ENCODE measurements at places on chromosomes 16 and 17. TPM values are rescaled to one million over a fixed set of nuclear protein-coding genes. Genes with fewer than 3 reads are reported as not detected.

Gene ELMO3
- total RNA-seq = 3.4 TPM

Gene DDX28
- total RNA-seq = 5.3 TPM

Gene IRX6
- total RNA-seq = 0.16 TPM

Gene CLDN7
- 9.9 TPM for total RNA-seq

Gene ZFHX3
- 96.9 TPM for total RNA-seq

Gene RGS9
- 7.1 TPM for total RNA-seq

Gene CD300C
- 2.2 TPM for total RNA-seq

Gene OR1F1
- total RNA-seq = not detected

Gene CCL4L2
- 1.4 TPM for total RNA-seq

GRCh38 chr17:82105882-82106687, 8.0 kb upstream of the FASN start:
- peak; percentile 69 for DNase-seq
- peak overlapping the region; percentile 58 for H3K27ac ChIP-seq
- no peaks in the 10 kb centered on the region for H3K27me3 ChIP-seq
- H3K4me1 ChIP-seq = no peaks in the 10 kb centered on the region

DNA sequence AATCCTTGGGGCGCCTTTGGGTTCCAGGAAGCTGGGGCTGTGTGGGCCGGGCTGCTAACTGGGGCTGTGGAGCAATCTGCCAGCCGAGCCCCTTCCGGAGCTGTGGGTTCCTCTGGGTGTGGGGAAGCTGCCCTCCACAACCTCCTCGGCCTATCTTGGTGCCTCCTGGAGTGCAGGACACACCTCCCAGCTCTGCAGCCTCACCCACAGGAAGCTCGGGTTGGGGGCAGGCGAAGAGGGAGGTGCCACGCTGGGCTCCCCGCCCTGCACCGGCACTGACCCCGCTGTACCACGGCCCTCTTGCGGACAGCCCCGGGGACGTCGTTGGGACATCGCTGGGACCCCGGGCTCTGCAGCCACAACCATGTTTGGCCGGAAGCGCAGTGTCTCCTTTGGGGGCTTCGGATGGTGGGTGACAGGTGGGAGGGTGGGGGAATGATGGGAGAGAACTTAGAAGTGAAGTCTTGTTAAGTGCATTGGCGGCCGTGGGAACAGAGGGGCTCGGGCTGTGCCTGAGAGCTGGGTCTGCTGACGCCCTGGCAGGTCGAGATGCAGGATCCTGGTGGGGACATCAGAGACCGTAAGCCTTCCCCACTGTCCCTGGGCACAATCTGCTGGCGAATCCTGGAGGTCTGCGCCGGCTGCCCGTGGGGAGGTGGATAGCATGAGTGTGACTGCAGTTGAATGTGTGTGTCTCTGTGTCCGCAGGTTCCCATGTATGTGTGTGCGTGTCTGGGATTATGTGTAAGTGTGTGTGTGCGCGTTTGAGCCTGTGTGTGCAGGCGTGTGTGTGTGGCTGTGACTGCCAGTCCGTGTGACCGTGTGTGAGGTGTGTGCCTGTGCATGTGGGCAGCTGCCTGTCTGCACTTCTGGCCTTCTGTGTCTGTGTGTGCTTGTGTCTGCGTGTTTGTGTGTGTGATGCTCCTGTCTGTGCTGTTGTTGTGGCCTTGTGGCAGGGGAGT, at the start of gene RAP1GAP2:
TSS of gene RAP1GAP2 (plus strand) at position 275 of the 962 bp plus-strand sequence. CDS start at position 365, 90 bp downstream.
- no peaks in the 10 kb centered on the region for H3K4me1 ChIP-seq
- peak; percentile 85 for DNase-seq
- H3K27ac ChIP-seq = no peak within 1 kb of the TSS
- no peak within 1 kb of the TSS for H3K4me3 ChIP-seq
- H3K36me3 ChIP-seq = no peaks in the 10 kb centered on the region
- no peaks in the 10 kb centered on the region for H3K27me3 ChIP-seq

- DNase-seq = no peak
- no peaks in the 10 kb centered on the region for H3K4me1 ChIP-seq
- H3K4me3 ChIP-seq = no peak overlapping the region
- no peak overlapping the region for H3K27ac ChIP-seq
These were observed 134.8 kb upstream of the TP53TG3C start for GRCh38 chr16:33059206-33059605.

DNA sequence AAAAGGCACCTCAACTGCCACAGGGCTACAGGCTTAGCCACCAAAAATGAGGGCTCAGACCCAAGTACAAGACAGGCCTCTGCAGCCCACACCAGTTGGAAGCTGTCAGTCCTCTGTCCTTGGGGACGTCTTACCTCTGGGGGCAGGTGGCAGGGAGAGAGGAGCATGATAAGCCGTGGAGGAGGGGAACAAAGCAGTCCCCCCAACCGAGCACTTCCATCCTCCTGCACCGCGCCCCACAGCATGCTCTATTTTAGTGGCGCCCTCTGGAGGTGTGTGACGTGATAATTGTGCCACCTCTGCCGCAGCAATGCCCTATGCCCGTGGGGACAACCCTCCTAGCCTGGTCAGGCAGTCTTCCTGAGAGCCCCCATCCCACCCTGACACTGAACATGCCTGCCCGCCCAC, 13.6 kb downstream of the G6PC3 start:
- H3K4me3 ChIP-seq = no peak overlapping the region
- H3K36me3 ChIP-seq = no peaks in the 10 kb centered on the region
- no peak overlapping the region for H3K27ac ChIP-seq
- H3K4me1 ChIP-seq = no peaks in the 10 kb centered on the region
- H3K27me3 ChIP-seq = no peaks in the 10 kb centered on the region

- no peaks in the 10 kb centered on the region for H3K4me1 ChIP-seq
- DNase-seq = no peak
- H3K4me3 ChIP-seq = no peak overlapping the region
These were observed 145.2 kb downstream of the SDK2 start for GRCh38 chr17:73498886-73499554.

DNA sequence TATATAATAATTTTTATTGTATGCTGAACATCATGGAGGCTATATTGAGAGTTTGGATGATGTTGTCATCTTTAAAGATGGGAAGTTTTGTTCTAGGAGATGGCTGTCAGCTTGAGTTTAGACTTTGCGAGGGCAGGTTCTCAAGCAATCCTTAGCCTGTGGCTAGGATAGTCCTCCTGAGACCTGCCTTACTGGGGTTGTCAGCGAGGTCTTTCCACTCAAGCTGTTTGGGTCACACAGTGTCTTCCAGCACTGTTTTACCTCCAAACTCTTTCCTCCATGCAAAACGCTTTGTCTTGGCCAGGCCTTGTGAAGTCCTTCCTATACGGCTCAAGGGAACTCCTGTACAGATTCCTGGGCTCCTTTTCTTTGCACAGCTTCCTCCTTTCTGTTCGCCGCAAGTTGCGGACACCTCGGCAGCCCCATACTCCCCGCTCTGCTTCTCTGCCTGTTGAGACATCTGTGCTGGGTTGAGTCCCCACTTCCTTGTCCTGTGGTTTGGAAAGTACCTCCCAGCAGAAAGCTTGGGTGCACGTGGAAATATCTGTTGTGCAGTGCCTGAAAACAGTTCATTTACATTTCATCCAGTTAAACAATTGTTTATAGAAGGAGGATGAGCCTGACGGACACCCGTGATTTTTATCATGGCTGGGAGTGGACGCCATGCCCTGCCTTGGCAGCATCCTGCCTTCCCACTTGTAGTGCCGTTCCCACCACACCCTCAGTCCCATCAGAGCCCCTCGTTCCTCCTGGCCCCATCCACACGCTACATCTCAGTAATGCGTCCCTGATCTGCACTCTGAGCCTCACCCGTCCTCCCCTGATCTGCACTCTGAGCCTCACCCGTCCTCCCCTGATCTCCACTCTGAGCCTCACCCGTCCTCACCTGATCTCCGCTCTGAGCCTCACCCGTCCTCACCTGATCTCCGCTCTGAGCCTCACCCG, 55.0 kb upstream of the CBFA2T3 start:
- no peaks in the 10 kb centered on the region for H3K36me3 ChIP-seq
- peak; percentile 79 for DNase-seq
- H3K4me1 ChIP-seq = no peaks in the 10 kb centered on the region
- no peaks in the 10 kb centered on the region for H3K27me3 ChIP-seq
- H3K4me3 ChIP-seq = no peak overlapping the region

- H3K4me3 ChIP-seq = peak overlapping the region; percentile 32
- no peaks in the 10 kb centered on the region for H3K4me1 ChIP-seq
- DNase-seq = peak; percentile 69
- no peaks in the 10 kb centered on the region for H3K27me3 ChIP-seq
- H3K27ac ChIP-seq = no peak overlapping the region
These were observed 725 bp downstream of the ABCA3 start for GRCh38 chr16:2339521-2340484.

GRCh38 chr16:68356919-68357286, 46.1 kb downstream of the PRMT7 start:
- no peaks in the 10 kb centered on the region for H3K36me3 ChIP-seq
- H3K4me3 ChIP-seq = no peak overlapping the region
- no peaks in the 10 kb centered on the region for H3K27me3 ChIP-seq
- H3K27ac ChIP-seq = no peak overlapping the region
- H3K4me1 ChIP-seq = no peaks in the 10 kb centered on the region

- H3K4me3 ChIP-seq = no peak overlapping the region
- H3K27ac ChIP-seq = no peak overlapping the region
- no peaks in the 10 kb centered on the region for H3K4me1 ChIP-seq
- peaks cover 2% of the 10 kb centered on the region for H3K36me3 ChIP-seq
- H3K27me3 ChIP-seq = no peaks in the 10 kb centered on the region
These were observed 10.9 kb downstream of the DYNC1LI2 start for GRCh38 chr16:66740533-66740932.

GRCh38 chr16:13911871-13912270, 8.1 kb upstream of the ERCC4 start:
- no peaks in the 10 kb centered on the region for H3K36me3 ChIP-seq
- H3K27ac ChIP-seq = no peak overlapping the region
- peaks cover 1% of the 10 kb centered on the region for H3K4me1 ChIP-seq
- H3K4me3 ChIP-seq = no peak overlapping the region
- no peaks in the 10 kb centered on the region for H3K27me3 ChIP-seq

GRCh38 chr17:75764417-75764710, 628 bp downstream of the GALK1 start:
- H3K4me1 ChIP-seq = no peaks in the 10 kb centered on the region
- no peaks in the 10 kb centered on the region for H3K27me3 ChIP-seq
- H3K36me3 ChIP-seq = no peaks in the 10 kb centered on the region
- H3K4me3 ChIP-seq = peak overlapping the region; percentile 50
- H3K27ac ChIP-seq = peak overlapping the region; percentile 73
- no peak for DNase-seq

GRCh38 chr17:41660221-41660711, 28.4 kb upstream of the EIF1 start:
- no peaks in the 10 kb centered on the region for H3K27me3 ChIP-seq
- H3K4me3 ChIP-seq = no peak overlapping the region
- no peak for DNase-seq
- no peak overlapping the region for H3K27ac ChIP-seq
- H3K4me1 ChIP-seq = no peaks in the 10 kb centered on the region

GRCh38 chr17:19642373-19642893, 6.1 kb upstream of the ALDH3A2 start:
- no peaks in the 10 kb centered on the region for H3K36me3 ChIP-seq
- H3K4me3 ChIP-seq = no peak overlapping the region
- no peak for DNase-seq
- H3K27ac ChIP-seq = no peak overlapping the region

DNA sequence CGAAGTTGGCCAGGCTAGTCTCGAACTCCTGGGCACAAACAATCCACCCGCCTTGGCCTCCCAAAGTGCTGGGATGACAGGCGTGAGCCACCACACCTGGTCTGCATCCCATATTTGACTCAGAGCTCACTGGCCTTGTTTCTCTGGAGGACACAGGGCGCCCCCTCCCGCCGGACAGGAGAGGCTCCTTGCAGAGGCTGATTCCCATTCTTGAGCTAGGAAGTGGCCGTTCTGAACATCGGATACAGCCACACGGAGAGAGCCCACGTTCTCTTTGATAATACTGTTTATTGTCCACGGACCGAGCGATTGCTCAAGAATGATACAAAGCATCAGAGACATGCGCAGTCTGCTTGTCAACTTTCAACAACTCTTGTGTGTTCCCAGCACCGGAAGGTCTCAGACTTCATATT, 12.1 kb upstream of the USP36 start:
- no peak for DNase-seq
- no peak overlapping the region for H3K4me3 ChIP-seq
- H3K4me1 ChIP-seq = no peaks in the 10 kb centered on the region
- no peaks in the 10 kb centered on the region for H3K27me3 ChIP-seq
- H3K36me3 ChIP-seq = no peaks in the 10 kb centered on the region

GRCh38 chr17:1764284-1764683, 2.4 kb downstream of the SERPINF1 start:
- no peaks in the 10 kb centered on the region for H3K4me1 ChIP-seq
- no peak overlapping the region for H3K27ac ChIP-seq
- H3K4me3 ChIP-seq = no peak overlapping the region
- no peaks in the 10 kb centered on the region for H3K27me3 ChIP-seq

DNA sequence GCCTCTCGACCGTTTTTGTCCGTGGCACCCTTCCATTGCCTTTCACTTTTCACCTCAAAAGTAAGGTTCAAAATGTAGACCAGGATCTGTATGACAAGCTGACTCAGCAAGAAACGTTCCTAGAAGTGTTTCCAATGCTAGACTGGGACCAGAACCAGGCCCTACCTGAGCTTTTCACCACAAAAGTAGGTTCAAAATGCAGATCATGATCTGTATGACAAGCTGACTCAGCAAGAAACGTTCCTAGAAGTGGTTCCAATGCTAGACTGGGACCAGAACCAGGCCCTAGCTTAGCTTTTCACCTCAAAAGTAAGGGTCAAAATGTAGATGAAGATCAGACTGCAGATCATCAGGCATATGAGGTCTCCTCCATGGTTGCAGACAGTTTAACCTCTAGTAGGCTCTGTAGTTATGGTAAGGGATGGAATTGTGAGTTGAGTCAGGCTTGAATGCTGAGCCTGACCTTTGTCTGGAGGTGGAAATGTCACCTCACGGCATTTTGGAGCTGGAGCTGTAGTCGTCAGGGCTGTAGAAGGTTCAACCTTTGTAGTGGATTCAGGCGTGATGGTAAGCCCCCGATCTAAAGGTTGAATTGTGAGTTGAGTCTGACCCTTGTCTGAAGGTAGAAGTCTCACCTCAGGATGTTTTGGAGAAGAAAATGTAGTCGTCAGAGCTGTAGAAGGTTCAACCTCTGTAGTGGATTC, 50.2 kb upstream of the TMEM97 start:
- H3K27ac ChIP-seq = no peak overlapping the region
- DNase-seq = no peak
- H3K27me3 ChIP-seq = no peaks in the 10 kb centered on the region
- H3K4me3 ChIP-seq = no peak overlapping the region
- H3K4me1 ChIP-seq = no peaks in the 10 kb centered on the region

- no peaks in the 10 kb centered on the region for H3K27me3 ChIP-seq
- no peak overlapping the region for H3K27ac ChIP-seq
- DNase-seq = peak; percentile 46
- H3K4me3 ChIP-seq = no peak overlapping the region
- H3K4me1 ChIP-seq = peaks cover 2% of the 10 kb centered on the region
These were observed 115.3 kb downstream of the SNX29 start for GRCh38 chr16:12091569-12092543.

- H3K4me1 ChIP-seq = no peaks in the 10 kb centered on the region
- H3K27ac ChIP-seq = no peak overlapping the region
- H3K4me3 ChIP-seq = no peak overlapping the region
- H3K36me3 ChIP-seq = no peaks in the 10 kb centered on the region
- DNase-seq = no peak
These were observed 144.4 kb downstream of the PCTP start for GRCh38 chr17:55895112-55895759.

Data from aorta (tissue), 5 donors.